ENCODE measurements at places on chromosomes 6 and 20. TPM values are rescaled to one million over a fixed set of nuclear protein-coding genes. Genes with fewer than 3 reads are reported as not detected.

DNA sequence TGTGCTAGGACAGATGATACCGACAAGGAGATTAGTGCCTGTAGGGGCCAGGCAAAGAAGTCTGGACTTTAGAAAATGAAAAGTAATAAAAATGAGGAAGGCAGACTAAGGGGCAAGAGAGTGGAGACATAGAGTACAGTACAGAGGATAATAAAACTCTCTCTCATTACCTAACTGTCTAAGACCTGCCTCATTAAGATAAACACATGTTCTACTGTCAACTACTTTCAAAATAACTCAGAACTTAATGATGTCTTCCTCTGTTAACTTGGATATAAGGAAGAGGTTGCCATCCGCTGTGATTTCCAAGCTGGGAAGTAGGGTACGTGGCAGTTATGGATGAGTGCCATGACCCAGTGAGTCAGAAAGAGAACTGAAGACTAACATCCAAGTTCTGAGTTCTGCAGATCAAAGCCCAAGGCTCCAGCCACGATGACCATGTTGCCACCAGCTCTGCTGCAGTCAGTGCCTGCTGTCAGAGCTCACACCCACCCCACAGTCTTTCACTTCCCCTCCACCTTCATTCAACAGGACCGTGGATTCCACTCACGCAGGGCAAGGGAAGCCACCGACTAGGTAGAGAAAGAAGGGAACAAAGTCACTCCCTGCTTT is 81.8 kb downstream of the KIF16B start:
- H3K4me1 ChIP-seq, result no peaks in the 10 kb centered on the region
- no peaks in the 10 kb centered on the region for H3K27me3 ChIP-seq
- H3K36me3 ChIP-seq, result no peaks in the 10 kb centered on the region

GRCh38 chr6:7726416-7727085 is 652 bp downstream of the BMP6 start:
- H3K4me3 ChIP-seq, result peak overlapping the region; percentile 62
- no peak for DNase-seq
- H3K36me3 ChIP-seq, result no peaks in the 10 kb centered on the region

- no peak overlapping the region for H3K27ac ChIP-seq
- no peaks in the 10 kb centered on the region for H3K27me3 ChIP-seq
- DNase-seq, result no peak
- H3K4me3 ChIP-seq, result no peak overlapping the region
- no peaks in the 10 kb centered on the region for H3K4me1 ChIP-seq
Measured at GRCh38 chr6:12535586-12536314, 180.8 kb upstream of the PHACTR1 start.

DNA sequence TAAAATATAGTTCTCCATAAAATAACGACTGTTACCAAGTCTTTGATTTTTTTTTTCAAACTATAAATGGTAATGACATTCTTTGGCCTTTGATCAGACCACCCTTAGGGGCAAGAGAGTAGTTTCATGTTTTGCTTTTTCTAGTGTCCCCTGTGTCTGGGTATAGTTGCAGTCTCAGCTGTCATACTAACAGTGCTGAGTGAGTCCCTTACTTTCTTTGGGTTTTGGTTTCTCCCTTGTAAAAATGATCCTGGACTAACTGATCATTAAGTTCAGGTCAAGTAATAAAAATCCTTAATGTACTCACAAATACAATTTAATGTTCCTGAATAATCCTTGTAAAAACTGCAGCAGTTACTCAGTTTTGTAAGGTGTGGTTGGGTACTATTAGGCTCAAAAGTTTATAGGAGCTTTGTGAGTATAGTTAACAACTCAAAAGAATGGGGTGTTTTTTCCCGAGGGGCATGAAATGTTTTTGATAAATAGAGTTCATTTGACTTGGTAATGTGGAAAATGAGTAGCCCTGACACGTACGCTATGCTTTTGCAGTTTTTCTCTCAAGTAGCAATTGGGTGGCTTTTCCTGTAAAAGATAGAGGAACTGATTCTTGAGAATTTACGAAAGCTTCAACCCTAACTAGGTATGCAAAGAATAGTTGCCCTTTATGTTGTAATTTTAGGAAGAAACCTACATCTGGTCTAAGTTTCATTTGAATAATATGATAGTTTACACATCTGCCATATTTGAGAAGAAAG is 6.2 kb downstream of the PTPN1 start:
- no peaks in the 10 kb centered on the region for H3K27me3 ChIP-seq
- peaks cover 55% of the 10 kb centered on the region for H3K4me1 ChIP-seq
- peak overlapping the region; percentile 66 for H3K27ac ChIP-seq
- no peak overlapping the region for H3K4me3 ChIP-seq
- DNase-seq, result no peak
- no peaks in the 10 kb centered on the region for H3K36me3 ChIP-seq

GRCh38 chr6:48928937-48929336 is 534.1 kb downstream of the MMUT start:
- no peaks in the 10 kb centered on the region for H3K36me3 ChIP-seq
- no peaks in the 10 kb centered on the region for H3K27me3 ChIP-seq
- DNase-seq, result no peak

GRCh38 chr20:10625641-10626040 is 48.2 kb downstream of the JAG1 start:
- no peaks in the 10 kb centered on the region for H3K36me3 ChIP-seq
- no peaks in the 10 kb centered on the region for H3K4me1 ChIP-seq
- H3K27ac ChIP-seq, result no peak overlapping the region
- no peak overlapping the region for H3K4me3 ChIP-seq
- DNase-seq, result no peak
- no peaks in the 10 kb centered on the region for H3K27me3 ChIP-seq

DNA sequence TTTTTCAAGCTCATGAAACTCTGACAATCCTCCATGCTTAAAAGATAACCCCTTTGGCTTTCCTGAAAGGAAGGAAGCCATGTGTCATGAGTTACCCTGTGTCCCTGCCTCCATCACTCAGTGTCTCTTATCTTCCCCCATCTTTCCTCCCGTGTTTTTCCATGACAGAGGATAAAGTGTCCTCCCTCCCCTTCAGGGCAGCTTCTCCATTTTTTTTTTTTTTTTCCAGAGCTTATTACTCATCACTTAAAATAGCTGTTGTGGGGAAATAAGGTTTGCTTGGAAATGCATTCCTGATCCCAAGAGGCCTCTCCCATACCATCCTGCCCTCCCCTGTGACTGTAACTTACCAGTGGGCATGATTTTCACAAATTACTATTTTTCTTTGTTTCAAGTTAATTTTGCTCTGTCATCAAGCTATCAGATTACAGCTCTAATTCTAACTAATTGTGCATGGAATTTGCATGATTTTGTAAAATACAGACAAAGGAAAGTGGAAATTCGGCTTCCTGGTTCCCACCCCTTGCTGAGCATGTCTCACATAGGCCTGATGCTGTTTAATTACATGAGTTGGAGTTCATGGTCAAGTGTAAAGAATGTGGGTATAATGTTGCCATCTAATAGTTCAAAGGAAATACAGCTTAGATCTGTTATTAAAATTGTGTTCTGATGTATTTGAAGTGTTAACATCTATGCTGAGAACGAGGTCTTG is 614.5 kb upstream of the FLRT3 start:
- H3K4me3 ChIP-seq, result no peak overlapping the region
- no peaks in the 10 kb centered on the region for H3K36me3 ChIP-seq
- no peaks in the 10 kb centered on the region for H3K4me1 ChIP-seq
- no peak for DNase-seq

- DNase-seq, result no peak
- no peaks in the 10 kb centered on the region for H3K4me1 ChIP-seq
- no peaks in the 10 kb centered on the region for H3K36me3 ChIP-seq
- no peaks in the 10 kb centered on the region for H3K27me3 ChIP-seq
- no peak overlapping the region for H3K27ac ChIP-seq
Measured at GRCh38 chr20:53328961-53329360, 264.7 kb downstream of the ZNF217 start.

The TRERF1 gene
- total RNA-seq, result 20.5 TPM

The LTB gene
- total RNA-seq, result 576 TPM

The CST5 gene
- total RNA-seq, result not detected
